Fibroblast of skin of scalp (primary cell): ENCODE measurements at places on chromosomes 3 and 15.

- DNase-seq = no peak
Measured at GRCh38 chr15:80815106-80815505, 35.9 kb downstream of the CEMIP start.

DNA sequence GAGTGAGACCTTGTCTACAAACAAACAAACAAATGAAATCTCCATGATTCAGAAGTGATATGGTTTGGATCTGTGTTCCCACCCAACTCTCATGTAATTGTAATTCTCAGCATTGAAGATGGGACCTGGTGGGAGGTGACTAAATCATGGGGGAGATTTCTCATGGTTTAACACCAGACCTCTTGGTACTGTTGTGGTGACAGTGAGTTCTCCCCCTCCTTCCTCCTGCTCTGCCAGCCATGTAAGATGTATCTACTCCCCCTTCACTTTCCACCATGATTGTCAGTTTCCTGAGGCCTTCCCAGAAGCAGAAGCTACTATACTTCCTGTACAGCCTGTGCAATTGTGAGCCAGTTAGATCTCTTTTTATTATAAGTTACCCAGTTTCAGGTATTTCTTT, 438.4 kb upstream of the THBS1 start:
- DNase-seq = no peak

DNA sequence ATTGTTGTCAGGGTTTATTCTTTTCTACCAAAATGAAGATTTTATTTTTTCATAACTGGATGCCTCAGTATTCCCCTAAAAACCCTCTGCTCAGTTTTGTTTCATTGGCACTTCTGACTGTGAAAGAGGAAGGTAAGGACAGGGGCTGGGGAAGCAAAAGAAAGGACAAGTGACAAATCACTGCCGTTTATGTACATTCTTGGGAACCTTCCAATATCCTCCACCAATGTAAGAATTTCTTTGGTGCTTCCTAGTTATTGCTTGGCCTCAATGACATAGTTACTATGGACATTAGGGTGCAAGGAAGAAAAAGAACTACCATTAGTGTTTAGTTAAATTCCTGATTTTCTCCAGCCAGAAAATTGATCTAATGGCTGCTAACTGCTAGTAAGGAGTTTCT, 131.0 kb upstream of the C15orf61 start:
- no peak for DNase-seq

DNA sequence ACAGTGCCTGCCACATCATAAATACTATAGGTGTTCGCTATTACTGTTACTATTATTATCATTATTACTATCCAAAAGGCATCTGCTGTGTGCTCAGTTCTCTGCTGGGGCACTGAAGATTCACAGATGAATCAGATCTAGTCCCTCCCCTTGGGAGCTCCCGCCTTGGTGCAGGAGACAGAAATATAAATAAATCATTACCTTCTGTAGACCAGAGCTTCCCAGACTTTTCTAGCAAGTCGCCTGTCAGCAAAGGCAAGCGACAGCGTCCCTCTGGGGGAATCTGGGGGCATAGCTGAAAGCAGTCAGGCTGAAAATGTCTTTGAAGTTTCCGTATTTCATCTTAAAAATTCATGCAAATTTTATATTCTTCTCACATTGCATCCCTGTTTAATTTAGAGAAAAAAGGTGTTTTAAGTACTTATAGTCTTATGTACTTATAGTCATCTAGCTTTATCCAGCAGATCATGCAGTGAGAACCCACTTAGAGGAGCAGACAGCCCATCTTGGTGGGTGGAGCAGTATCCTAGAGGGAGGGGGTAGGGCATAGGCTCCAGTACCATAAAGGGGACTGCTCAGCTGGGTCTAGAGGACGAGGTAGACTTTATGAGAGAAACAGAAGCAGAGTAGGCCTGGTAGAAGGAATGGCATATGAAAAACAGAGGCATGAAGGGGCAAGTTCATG, 10.4 kb upstream of the BRPF1 start:
- peak; percentile 20 for DNase-seq

- no peak for DNase-seq
Measured at GRCh38 chr3:127680798-127681221, 8.1 kb downstream of the ABTB1 start.

- no peak for DNase-seq
Measured at GRCh38 chr3:177371888-177372287, 174.6 kb upstream of the TBL1XR1 start.

GRCh38 chr15:86595741-86596140, 516.1 kb downstream of the AGBL1 start:
- peak; percentile 9 for DNase-seq

DNA sequence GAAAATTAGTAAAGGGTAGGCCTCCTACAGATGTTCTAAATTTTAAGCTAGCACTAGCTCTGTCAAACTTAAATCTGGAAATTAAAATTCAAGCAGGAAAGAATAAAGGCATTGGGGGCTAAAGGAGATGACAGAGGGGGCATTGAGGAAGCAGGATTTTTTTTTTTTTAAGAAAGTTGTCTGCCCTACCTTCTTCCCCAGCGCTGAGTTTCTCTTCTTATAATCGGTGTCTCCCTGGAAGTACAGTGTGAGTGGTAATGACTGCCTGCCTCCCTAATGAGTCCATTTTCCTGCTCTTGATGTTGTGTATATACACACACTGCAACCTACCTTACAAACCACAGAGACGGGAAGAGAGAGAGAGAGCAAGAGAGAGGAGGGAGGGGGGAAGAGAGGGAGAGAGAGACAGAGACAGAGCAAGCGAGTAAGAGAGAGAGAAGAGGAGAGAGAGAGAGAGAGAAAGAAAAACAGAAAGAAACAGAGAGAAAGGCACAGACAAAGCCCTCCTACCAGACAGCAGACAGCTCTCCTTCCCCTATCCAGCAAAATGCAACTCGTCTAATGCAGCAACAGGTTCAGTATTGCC, 47.0 kb downstream of the ZBTB20 start:
- DNase-seq = peak; percentile 40

DNA sequence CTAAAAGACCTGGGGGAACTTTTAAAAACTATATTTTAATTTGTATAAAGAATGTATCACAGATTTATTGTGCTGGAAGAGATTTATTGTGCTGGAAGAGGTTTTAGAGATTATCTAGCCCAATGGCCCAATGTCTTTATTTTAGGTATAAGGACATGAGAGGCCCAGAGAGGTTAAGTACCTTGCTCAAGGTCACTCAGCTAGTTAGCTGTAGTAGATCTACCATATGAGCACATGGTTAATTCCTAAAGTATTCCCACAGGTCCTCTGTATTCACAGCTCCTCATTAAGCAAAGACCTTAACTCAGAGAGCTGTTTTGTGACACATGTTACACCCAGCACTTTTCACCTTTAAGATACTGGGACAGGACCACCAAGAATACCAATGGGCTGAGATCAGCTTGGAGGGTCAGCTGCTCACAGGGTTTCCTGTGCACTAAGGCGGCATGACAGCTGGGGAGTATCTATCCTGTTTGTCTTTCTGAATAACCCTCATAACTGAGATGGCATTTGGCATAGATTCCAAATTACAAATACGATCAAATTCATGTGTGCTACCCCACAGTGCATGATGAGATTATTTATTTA, 143.1 kb upstream of the TBL1XR1 start:
- no peak for DNase-seq

DNA sequence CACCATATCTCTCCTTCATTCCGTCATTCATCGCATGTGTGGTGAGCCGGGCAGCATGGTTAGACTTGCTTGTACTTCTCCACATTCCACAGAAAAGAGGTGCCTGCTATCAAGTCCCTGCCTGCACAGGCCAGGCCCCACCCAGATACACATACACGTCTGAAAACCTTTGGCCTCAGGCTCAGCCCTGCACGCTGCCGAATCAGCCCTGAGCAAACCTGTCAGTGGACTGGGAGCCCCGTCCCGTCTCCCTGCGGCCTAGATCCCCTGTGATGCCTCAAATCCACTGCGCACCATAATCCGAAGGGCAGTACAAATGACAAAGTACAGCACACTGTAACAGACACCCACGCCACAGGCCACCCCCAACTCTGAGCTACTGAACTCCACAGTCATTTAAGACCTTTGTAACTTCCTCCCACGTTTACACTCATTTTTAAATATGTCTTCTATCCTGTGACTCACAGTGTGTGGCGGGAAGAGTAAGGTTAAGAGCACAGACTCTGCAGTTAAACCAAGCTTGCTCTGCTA, 67.1 kb downstream of the MB21D2 start:
- peak; percentile 56 for DNase-seq

- DNase-seq = no peak
Measured at GRCh38 chr15:90838139-90838538, 30.2 kb upstream of the FURIN start.

DNA sequence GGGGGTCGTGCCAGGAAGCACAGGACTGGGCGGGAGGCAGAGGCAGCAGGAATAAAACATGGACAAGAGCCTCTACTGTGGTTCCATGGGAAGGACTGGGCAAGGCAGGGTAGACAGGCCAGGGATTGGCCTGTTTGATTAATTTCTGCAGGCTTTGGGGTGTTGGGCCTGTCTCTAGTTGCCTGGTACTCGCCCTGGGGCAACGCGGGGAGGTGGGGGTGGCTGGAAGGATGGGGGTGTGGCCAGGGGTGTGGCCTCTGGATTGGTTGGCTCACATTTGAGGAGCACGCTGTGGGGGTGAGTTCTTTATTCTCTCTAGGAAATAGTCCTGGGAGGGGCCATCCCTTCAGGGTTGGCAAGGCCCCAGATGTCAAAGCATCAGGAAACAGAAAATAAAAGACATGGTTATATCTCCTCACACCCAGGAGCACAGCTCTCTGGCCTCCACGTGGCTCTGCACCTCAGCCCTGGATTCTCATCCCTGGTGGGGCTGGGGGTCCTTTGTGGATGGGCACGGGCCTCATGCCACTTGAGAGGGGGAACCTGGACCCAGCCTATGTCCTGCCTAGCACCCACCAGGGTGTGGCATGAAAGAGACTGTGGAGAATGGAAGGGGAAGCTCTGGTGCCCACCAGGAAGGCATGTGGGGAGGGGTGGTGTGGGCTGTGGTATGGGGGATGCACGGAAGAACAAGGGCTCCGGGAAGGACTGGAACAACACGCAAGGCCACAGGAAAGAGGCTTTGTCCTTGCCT, 223.0 kb upstream of the LYSMD4 start:
- no peak for DNase-seq

DNA sequence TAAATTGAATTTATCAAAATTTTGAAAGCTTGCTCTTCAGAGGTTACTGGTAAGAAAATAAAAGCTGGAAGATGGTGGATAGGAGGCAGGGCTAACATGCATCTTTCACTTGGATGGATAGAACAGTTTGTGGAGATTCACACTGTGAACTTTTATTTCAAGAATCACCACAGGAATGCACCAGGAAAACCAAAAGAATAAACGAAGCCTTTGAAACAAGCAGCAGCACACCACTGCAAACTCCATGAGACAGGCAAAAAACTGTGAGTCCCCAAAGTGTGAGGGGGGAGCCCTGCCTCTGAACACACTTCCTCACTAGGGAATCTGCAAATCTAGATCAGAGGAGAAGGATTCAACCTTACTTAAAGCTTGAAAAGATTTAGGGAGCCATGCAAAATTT, 122.2 kb downstream of the RTP4 start:
- DNase-seq = peak; percentile 13

DNA sequence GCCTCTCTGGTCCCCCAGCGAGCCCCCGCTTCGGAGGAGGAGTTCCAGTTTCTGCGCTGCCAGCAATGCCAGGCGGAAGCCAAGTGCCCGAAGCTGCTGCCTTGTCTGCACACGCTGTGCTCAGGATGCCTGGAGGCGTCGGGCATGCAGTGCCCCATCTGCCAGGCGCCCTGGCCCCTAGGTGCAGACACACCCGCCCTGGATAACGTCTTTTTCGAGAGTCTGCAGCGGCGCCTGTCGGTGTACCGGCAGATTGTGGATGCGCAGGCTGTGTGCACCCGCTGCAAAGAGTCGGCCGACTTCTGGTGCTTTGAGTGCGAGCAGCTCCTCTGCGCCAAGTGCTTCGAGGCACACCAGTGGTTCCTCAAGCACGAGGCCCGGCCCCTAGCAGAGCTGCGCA, 3.5 kb downstream of the PML start:
- DNase-seq = no peak

DNA sequence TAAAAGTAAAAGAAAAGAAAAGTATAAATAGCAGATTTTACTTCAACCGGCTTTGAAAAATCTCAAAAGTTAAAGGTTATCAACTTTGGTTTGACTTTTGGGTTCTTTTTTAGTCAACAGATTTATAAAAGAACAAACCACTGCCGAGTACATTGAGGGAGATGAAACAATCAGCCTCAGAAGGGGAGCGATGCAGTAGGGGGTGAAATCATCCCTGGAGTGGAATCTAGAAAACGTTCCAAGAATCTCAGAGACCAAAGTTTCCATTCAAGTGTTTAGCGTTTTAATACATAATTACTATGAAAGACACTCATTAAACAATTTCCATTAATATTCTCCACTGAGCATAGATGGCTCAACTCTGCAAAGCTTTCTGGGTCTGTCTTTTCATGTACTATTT, 745.5 kb downstream of the NR2F2 start:
- no peak for DNase-seq

- no peak for DNase-seq
Measured at GRCh38 chr3:186991470-186991869, 61.1 kb downstream of the ST6GAL1 start.

GRCh38 chr15:87944691-87945090, 311.8 kb downstream of the NTRK3 start:
- DNase-seq = no peak

DNA sequence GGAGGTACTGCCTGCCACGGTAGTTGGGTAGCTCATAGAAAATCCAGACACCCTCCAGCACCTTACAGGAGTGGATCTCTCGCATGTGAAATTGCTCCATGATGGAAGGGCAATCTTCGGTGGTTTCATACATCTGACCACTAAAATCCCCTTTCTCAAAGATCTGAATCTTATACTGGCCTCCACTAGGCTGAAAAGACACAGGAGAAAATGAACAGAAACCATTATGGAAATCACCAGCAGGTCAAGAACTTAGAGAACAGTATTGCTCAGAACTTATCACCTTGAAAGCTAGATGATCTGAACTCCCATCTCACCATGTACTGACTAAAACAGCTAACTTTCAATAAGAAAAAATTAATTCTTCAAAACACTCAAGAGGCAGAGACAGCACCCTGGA, 5.4 kb downstream of the CRYGS start:
- no peak for DNase-seq

GRCh38 chr3:181330821-181331563, 341.5 kb upstream of the DNAJC19 start:
- DNase-seq = no peak

- DNase-seq = no peak
Measured at GRCh38 chr3:187197335-187197649, at the start of gene RTP1. TSS of gene RTP1 (plus strand) at chr3:187197486. CDS start at chr3:187197516, 30 bp downstream.

DNA sequence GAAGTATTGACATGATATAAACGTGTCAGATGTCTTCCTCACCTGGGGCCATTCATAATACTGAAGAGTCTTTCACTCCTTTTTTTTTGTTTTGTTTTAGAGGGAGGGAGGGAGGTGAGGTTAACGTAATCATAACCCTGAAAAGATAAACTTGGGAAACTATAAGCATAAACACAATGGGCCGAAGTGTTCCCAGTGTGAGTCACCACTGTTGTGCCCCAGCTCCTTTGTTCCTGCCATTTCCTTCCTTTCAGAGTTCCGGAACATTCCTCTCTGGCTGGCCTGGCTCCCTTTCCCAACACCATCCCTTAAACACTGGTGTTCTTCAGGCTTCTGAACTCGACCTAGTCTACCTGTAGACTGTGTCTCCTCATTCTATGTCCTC, 18.6 kb downstream of the PLD1 start:
- DNase-seq = no peak

- DNase-seq = no peak
Measured at GRCh38 chr15:28907338-28907960, 21.7 kb downstream of the APBA2 start.

GRCh38 chr15:69490356-69491037, 37.9 kb downstream of the RPLP1 start:
- no peak for DNase-seq

GRCh38 chr3:31589228-31589627, 56.5 kb downstream of the STT3B start:
- DNase-seq = no peak

GRCh38 chr15:68298882-68299381, 21.4 kb downstream of the FEM1B start:
- no peak for DNase-seq
